RCC 7860 (cell line): ENCODE measurements at places on chromosomes 4 and X.

GRCh38 chr4:158032733-158033415 lies 140.0 kb downstream of the GASK1B start:
- no peak for DNase-seq

GRCh38 chr4:99025506-99025905 lies 30.0 kb downstream of the METAP1 start:
- DNase-seq: no peak

DNA sequence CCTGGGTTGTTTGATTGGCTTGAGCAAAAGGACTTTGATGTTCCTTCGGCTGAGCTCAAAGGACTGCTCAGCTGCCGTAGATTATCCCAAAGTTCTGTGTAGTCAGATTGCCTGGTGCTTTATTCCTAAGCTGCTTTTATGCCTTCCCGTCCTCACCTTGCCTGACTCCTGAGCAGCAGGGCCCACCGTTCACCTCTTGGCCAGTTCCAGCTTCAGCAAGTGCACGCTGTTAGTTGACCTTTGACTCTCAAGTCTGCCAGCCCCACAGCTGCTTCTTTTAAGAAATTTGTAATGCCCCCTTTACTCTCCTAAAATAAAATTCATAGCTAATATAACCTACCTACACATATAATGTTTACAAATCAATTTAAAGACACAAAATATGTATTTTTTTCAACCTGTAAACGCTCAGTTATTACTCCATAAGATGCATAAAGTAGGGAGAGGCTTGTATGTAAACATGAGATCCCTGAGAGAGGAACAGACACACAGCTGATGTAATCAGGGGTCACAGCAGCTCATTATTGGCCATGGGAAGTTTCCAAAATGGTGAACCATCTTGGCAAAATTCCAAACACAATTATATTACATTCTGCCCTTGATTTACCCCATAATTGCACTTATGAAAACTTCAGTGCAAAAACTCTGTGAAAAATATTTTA lies 28.6 kb downstream of the UCHL1 start:
- no peak for DNase-seq

GRCh38 chr4:60780874-60781273 lies 419.3 kb upstream of the ADGRL3 start:
- DNase-seq: no peak

- no peak for DNase-seq
Observed at GRCh38 chr4:96103086-96103485, 263.2 kb downstream of the PDHA2 start.

- DNase-seq: no peak
Observed at GRCh38 chr4:79177388-79177787, 148.5 kb downstream of the NAA11 start.

DNA sequence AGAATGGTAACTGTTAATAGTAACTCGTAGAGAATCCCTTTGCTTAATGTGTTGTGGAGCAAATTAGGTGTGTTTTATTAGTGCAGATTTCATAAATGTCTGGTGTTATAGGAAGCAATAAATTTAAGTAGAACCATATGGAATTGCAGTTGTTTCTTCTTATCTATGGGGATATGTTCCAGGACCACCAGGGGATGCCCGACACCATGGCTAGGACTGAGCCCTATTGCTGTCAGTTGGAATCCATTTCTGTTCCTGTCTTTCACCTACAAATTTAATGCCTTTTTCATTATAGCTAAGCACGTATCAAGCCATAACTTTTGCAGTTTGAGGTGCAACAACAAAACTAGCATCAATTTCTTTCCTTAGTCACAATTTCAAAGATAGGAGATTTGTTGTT lies 72.5 kb downstream of the DDIT4L start:
- no peak for DNase-seq

DNA sequence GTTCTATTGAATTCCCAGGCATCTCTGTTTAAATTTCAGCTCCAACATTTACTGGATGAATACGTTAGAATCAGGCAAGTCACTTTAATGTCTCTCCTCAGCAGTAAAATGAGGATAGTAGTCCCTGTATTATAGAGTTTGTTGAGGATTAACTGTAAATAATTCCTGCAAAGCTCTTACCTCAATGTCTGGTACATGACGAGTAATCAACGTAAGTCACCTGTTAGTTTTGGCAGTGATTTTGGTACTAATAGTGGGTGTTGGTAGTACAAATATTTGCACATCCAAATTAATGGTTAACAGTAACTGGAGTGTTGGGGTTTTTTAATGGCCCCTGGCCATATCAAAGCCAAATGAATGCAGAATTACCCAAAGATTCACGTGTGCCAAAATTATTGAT lies 189.8 kb upstream of the GALNT7 start:
- DNase-seq: no peak
